ENCODE measurements at places on chromosomes 16 and 17. TPM values are rescaled to one million over a fixed set of nuclear protein-coding genes. Genes with fewer than 3 reads are reported as not detected.

The CD300E gene
- not detected for total RNA-seq

The TBC1D3L gene
- 3.5 TPM for total RNA-seq

The CHST5 gene
- total RNA-seq: 2.3 TPM

The NPIPA7 gene
- 84.8 TPM for total RNA-seq

- no peaks in the 10 kb centered on the region for H3K36me3 ChIP-seq
- peak; percentile 20 for DNase-seq
- no peak overlapping the region for H3K27ac ChIP-seq
- H3K27me3 ChIP-seq: no peaks in the 10 kb centered on the region
- H3K4me3 ChIP-seq: no peak overlapping the region
- no peaks in the 10 kb centered on the region for H3K4me1 ChIP-seq
Measured at GRCh38 chr16:27977966-27978365, 85.5 kb downstream of the GSG1L start.

- no peaks in the 10 kb centered on the region for H3K4me1 ChIP-seq
- peaks cover 37% of the 10 kb centered on the region for H3K27me3 ChIP-seq
- no peaks in the 10 kb centered on the region for H3K36me3 ChIP-seq
- no peak overlapping the region for H3K27ac ChIP-seq
- DNase-seq: no peak
Measured at GRCh38 chr16:84029297-84030047, 13.1 kb downstream of the SLC38A8 start.

DNA sequence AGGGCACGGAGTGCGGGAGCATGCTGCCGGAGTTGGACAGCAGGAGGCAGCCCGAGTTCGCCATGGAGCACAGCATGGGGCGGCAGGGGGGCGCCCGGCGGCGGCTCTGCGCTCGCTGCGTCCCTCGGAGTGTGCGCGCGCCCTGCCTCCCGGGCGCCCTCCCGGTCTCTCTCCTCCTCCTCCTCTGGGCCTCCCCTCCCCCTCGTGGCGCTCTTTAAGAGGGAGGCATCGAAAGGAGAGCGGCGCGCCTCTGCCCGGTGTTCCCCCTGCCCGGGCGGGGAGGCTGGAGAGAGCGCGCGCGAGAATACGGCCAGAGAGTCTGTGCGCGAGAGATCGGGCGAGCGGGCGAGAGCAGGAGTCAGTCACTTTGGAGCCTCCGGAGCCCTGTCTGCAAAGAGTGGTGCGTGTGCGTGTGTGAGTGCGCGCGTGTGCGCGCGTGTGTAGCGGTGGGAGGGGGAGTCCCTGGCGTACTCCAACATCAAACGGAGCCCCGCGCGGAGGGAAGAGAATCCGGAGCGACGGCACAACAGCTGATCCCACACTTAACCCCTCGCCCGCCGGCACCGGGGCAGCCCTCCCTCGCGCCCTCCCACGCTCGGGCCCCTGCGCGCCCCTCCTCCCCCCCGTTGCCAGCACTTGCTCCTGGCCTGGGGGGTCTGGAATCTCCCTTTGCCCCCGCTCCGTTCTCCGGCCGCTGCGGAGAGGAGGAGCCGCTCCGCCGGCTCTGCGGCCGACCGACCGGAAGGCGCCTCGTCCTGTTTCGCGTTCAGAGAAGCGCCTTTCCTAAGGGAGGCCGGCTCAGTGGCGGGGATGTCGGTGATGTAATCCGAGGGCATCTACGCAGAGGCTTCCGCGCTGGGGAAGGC is 108.9 kb downstream of the ENGASE start:
- no peak overlapping the region for H3K4me3 ChIP-seq
- peaks cover 60% of the 10 kb centered on the region for H3K27me3 ChIP-seq
- no peak overlapping the region for H3K27ac ChIP-seq
- peak; percentile 52 for DNase-seq

DNA sequence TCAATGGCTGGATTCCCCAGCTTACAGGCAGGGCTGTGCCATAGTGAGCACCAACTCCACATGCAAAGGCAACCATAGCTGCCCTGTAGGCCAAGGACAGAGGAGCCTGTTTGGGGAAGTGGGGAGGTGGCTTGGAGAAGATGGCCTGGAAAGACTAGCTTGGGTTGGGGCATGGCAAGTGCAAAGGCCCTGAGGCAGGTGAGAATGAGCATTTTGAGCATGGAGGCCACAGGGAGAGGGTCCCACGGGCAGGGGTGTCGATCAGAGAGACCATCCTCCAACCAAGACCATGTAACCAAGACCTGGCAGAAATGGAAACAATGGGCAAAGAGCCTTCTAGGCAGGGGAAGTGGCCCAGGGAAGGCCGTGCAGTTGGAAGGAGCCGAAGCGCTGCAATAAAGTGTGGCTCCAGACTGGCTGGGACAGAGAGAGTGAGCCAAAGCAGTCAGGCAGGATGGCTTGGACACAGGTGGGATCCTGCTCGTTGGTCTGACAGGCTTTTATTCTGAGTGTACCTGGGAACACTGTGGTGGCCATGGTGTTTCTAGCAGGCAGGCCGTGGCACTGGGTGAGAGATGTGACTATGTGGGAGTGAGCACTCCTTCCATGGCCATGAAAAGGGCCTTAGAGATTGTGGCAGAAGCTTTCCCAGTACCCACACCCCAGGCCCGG is 24.8 kb upstream of the MPRIP start:
- no peaks in the 10 kb centered on the region for H3K27me3 ChIP-seq
- H3K27ac ChIP-seq: peak overlapping the region; percentile 72
- H3K4me1 ChIP-seq: peaks cover 61% of the 10 kb centered on the region
- DNase-seq: no peak
- no peak overlapping the region for H3K4me3 ChIP-seq
- no peaks in the 10 kb centered on the region for H3K36me3 ChIP-seq

DNA sequence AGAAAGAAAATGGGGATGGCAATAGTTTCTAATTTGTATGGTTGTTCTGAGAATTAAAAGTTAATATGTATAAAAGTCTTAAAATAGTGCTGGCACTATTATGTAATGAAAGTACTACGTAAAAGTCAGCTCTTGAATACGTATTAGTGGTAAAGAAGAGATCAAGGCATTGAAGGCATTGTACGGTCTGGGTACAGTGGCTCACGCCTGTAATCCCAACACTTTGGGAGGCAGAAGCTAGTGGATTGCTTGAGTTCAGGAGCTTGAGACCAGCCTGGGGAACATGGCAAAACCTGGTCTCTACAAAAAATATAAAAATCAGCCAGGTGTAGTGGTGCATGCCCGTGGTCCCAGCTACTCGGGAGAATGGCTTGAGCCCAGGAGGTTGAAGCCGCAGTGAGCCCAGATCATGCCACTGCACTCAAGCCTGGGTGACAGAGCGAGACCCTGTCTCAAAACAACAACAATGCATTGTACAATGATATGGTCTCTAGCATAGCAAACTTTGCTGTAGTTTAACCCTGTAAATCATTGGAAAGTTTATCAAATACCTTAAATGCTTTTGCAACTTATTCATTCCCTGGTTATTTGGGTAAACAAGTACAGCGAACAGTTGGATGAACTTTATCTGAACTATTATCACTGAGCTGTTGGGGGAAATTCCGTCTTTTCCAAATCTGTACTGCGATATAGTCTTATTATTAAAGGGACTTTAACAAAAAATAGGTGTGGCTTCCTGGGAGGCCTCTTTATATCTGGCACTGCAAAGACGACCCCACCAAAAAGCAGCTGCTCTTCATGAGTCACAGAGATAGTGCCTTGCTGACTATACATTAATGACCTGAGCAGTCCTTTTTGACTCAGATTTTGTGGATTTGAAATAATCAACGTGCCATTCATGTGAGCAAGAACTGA is 73.6 kb downstream of the GPRC5B start:
- H3K36me3 ChIP-seq: no peaks in the 10 kb centered on the region
- DNase-seq: peak; percentile 59
- H3K4me1 ChIP-seq: peaks cover 6% of the 10 kb centered on the region
- peak overlapping the region; percentile 85 for H3K27ac ChIP-seq
- no peak overlapping the region for H3K4me3 ChIP-seq

DNA sequence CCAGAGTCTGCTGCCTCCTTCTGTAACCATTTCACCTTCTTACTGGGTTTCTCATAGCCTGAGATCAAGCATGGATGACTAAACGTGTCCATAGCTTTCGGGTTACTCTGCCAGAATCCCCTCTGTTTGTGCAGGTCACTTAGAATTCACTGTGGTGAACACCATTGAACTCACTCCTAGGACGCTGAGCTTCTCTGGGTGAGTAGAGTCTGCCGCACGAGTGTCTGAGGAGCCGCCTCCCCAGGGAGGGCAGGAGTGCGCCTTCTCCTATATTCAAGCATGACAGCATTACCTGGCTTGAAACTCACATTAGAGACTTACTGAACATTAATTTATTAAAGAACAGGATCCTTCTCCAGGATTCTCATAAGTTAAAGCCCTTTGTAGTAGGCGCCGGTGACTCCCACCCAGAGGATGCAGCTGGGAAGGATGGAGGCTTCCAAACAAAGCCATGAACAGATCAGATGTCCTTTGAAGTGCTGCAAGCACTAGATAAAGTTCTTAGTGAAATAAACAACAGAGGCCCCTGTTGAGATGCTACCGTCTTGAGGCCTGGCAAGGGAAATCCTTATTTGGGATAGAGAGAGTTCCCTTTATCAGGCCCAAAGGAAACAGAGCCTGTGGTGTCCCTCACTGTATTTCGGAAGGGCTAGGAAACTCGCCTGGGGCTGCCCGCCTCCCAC is 144.6 kb upstream of the PLCG2 start:
- peaks cover 28% of the 10 kb centered on the region for H3K4me1 ChIP-seq
- H3K36me3 ChIP-seq: peaks cover 9% of the 10 kb centered on the region
- H3K4me3 ChIP-seq: no peak overlapping the region
- no peaks in the 10 kb centered on the region for H3K27me3 ChIP-seq
- H3K27ac ChIP-seq: peak overlapping the region; percentile 73

DNA sequence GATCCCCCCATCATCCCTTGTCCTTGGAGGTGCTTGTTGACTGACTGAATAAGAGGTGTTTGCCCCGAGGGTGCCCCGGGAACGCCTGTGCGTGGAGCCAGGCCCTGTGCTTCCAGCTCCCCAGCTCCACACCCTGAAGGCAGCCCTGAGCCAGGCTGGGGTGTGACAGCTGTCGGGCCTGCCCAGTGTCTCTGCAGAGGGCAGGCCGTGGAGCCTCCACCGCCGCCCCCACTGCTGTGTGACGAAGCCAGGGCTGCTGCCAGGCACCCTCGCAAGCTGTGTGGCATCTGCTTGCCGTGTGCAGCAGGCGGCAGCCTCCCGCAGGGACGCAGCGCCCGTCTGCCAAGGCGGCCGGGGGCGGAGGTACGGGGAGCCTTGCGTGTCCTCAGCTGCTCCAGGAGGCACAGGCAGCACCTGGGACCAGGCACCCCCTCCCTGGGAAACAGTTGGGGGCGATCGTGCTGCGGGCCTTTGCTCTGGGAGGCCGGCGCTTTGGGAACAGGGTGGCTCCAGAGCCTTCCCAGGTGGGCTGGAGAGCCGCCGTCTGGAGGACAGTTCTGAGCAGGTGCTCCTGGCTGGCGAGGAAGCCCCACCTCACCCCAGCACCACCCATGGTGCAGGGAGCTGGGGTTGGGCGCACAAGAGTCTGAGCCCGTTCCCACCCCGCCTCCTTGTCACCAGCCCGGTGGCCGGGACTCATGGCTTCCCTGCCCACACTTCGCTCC is 26.6 kb downstream of the GSE1 start:
- peaks cover 29% of the 10 kb centered on the region for H3K36me3 ChIP-seq
- H3K4me1 ChIP-seq: peaks cover 98% of the 10 kb centered on the region
- H3K27ac ChIP-seq: peak overlapping the region; percentile 65
- peak; percentile 78 for DNase-seq
- no peak overlapping the region for H3K4me3 ChIP-seq

DNA sequence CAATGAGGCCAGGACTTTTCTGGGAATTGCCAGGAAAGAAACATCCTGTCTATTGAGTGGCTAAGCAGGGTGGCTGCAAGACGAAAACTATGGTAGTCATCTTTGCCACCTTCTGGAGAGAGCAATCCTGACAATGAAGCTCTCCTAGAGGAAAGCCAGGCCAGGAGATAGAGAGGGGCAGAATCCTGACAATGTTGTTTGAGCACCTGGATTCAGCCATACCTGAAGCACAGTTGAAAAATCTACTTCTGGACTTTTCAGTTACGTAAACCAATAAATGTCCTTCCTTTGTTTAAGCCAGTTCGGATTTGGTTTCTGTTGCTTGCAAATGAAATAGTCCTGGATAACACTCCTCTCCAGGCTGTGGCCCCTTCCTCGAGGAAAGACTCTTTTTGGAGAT is 9.4 kb downstream of the P2RX1 start:
- DNase-seq: no peak
- no peaks in the 10 kb centered on the region for H3K4me1 ChIP-seq
- H3K4me3 ChIP-seq: no peak overlapping the region
- H3K27me3 ChIP-seq: no peaks in the 10 kb centered on the region
- no peak overlapping the region for H3K27ac ChIP-seq
- no peaks in the 10 kb centered on the region for H3K36me3 ChIP-seq

GRCh38 chr16:9821331-9821730 is 360.9 kb downstream of the GRIN2A start:
- no peak for DNase-seq
- H3K36me3 ChIP-seq: no peaks in the 10 kb centered on the region
- no peak overlapping the region for H3K27ac ChIP-seq
- no peak overlapping the region for H3K4me3 ChIP-seq

DNA sequence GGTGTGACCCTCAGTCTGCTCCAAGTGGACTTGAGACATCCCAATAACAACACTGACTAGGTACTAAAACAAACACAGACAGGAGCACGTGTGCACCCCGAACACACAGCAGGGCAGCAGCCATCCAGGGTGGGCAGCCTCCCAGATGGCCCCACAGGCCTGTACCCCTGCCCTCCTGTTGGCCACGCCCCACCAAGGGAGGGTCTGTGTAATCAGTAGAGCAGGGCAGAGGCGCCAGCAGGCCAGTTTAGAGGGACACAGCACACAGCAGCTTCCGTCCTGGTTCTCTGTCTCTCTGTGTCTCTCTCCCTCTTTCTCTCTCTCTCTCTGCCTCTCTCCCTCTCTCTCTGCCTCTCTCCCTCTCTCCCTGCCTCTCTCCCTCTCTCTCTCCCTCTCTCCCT is 21.4 kb downstream of the ACTG1 start:
- no peak overlapping the region for H3K27ac ChIP-seq
- H3K4me1 ChIP-seq: peaks cover 38% of the 10 kb centered on the region
- H3K4me3 ChIP-seq: no peak overlapping the region
- no peaks in the 10 kb centered on the region for H3K27me3 ChIP-seq

GRCh38 chr17:20208717-20209116 is 199.6 kb downstream of the SPECC1 start:
- no peak overlapping the region for H3K4me3 ChIP-seq
- H3K27ac ChIP-seq: no peak overlapping the region
- no peaks in the 10 kb centered on the region for H3K4me1 ChIP-seq
- H3K27me3 ChIP-seq: no peaks in the 10 kb centered on the region
- peaks cover 16% of the 10 kb centered on the region for H3K36me3 ChIP-seq
- DNase-seq: no peak

- no peaks in the 10 kb centered on the region for H3K4me1 ChIP-seq
- H3K4me3 ChIP-seq: no peak overlapping the region
- H3K27ac ChIP-seq: no peak overlapping the region
- H3K27me3 ChIP-seq: no peaks in the 10 kb centered on the region
- peak; percentile 58 for DNase-seq
Measured at GRCh38 chr16:51431517-51432241, 280.6 kb upstream of the SALL1 start.

GRCh38 chr17:29881256-29881655 is 48.8 kb downstream of the SSH2 start:
- no peak overlapping the region for H3K4me3 ChIP-seq
- H3K36me3 ChIP-seq: no peaks in the 10 kb centered on the region
- no peak overlapping the region for H3K27ac ChIP-seq
- no peaks in the 10 kb centered on the region for H3K27me3 ChIP-seq
- H3K4me1 ChIP-seq: no peaks in the 10 kb centered on the region
- DNase-seq: no peak
